ENCODE measurements at places on chromosomes 3 and 15.

- DNase-seq: no peak
Measured at GRCh38 chr15:71572452-71573053, 237.8 kb upstream of the NR2E3 start.

DNA sequence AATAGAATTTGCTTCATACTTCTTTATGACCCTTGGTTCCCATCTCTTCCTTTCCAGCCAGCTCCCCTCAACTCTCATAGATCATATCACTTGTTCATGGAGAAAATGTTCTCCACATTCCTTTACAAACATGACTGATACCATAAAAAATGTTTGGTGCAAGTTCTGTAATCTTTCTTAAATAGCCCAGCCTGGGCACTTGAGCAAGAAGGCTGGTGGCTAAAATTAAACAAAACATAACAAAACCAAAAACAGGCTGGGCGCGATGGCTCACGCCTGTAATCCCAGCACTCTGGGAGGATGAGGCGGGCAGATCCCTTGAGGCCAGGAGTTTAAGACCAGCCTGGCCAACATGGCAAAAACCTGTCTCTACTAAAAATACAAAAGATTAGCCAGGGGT is 8.9 kb upstream of the POLR2M start:
- DNase-seq: no peak

- DNase-seq: no peak
Measured at GRCh38 chr3:193872265-193872753, 263.6 kb upstream of the HES1 start.

- DNase-seq: no peak
Measured at GRCh38 chr3:130854208-130854864, 39.5 kb upstream of the ATP2C1 start.

- DNase-seq: no peak
Measured at GRCh38 chr3:66712210-66712609, 211.4 kb upstream of the LRIG1 start.

GRCh38 chr15:55015093-55015445 is 181.7 kb downstream of the RSL24D1 start:
- DNase-seq: no peak

GRCh38 chr15:76972389-76973361 is 22.3 kb upstream of the PSTPIP1 start:
- no peak for DNase-seq

DNA sequence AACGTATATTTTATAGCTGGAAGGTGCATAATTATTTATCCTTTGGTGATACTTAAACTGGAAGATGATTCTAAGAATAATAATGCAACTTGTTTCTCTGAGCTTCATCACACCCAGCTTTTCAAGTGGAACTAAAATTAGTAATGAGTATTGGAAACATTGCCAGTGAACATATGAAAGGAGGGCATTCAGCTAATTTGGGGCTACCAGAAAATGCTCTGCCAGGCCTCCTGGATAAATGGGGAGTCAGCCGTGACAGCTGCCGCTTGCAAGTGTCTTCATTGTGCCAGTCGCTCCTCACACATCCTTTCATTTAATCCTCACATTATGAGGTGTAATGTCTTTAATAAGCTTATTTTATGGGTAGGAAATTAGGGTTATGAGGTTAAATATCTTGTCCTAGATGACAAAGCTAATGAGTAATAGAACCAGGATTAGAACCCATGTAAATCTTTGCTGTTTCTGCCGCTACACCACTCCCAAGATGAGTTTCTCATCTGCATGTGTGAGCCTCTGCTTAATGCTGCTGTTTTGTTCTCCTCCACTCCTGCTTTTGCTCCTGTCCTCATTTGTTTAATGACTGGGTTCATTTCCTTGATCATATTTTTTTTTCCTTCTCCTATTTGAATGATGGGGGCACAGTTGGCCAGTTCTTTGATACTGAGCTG is 155.7 kb downstream of the PLCL2 start:
- no peak for DNase-seq

GRCh38 chr3:173138026-173138425 is 3.0 kb downstream of the SPATA16 start:
- DNase-seq: no peak

GRCh38 chr15:41256577-41257038 is 25.5 kb downstream of the CHP1 start:
- no peak for DNase-seq

DNA sequence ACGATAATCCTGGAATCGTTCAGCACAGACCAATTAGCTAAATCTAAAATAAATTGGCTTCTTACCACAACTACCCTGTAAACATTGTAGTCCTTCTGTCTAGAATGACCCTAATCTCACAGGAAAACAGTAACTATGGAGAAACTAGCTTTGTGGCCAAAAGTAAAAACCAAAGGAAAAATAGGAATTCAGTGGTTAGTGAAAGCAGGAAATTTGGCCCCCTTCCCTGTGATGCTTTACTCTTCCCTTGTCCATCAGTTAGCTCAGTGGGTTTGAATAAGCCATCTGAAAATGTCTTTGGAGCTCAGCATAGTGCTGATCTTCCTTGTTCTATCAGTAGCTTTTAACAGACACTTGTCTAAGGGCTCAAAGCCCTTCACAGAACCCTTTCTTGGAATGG is 1.6 kb downstream of the NMD3 start:
- no peak for DNase-seq

DNA sequence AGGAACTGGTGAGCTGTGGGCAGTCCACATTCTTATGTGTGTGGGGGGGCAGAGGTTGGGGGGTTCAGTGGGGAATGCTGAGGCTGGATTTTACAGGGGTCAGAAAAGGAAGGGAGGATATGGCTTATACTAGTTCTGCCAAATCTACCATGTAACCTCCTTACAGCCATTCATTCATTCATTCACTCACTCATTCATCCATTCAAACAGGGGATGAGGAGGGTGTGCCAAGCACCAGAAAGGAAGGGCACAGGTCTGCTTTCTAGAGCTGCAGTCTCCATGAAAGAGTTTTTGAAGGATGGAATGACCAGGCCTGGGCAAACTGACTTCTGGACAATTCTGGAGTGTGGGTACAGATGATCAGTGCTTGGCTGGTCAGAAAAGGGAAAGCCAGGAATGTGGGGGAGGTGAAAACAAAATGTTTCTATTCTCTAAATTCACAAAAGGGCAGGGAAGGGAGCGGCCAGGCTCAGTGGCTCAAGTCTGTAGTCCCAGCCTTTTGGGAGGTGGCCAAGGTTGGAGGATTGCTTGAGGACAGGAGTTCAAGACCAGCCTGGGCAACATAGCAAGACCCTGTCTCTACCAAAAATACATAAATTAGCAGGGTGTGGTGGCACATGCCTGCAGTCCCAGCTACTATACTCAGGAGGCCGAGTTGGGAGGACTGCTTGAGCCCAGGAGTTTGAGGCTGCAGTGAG is 49.2 kb upstream of the C15orf39 start:
- no peak for DNase-seq

DNA sequence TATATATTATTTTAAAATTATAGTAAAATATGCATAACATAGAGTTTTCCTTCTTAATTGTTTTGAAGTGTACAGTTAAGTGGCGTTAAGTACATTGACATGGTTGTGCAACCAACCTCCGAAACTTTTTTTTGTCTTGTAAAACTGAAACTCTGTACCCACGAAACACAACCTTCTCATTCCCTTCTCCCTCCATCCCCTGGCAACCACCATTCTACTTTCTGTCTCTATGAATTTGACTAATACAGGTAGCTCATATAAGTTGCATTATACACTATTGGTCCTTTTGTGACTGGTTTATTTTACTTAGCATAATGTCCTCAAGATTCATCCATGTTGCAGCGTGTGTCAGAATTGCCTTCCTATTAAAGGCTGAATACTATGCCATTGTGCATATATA is 179.4 kb downstream of the SATB1 start:
- DNase-seq: no peak

All from stimulated activated CD8-positive, alpha-beta memory T cell treated with anti-CD3 and anti-CD28 coated beads, Interleukin-4, amount 100 ng/mL, for 4 hours (primary cell).